ENCODE measurements at places on chromosomes 6 and 20. TPM values are rescaled to one million over a fixed set of nuclear protein-coding genes. Genes with fewer than 3 reads are reported as not detected.

COL12A1 gene
- total RNA-seq: 75.7 TPM

OR2H1 gene
- not detected for total RNA-seq

ZNF341 gene
- 2.1 TPM for total RNA-seq

ETV7 gene
- 1.4 TPM for total RNA-seq

- H3K4me1 ChIP-seq: no peaks in the 10 kb centered on the region
- no peak overlapping the region for H3K27ac ChIP-seq
- peaks cover 3% of the 10 kb centered on the region for H3K36me3 ChIP-seq
- H3K4me3 ChIP-seq: no peak overlapping the region
- DNase-seq: no peak
Observed at GRCh38 chr6:24777227-24777626, 2.5 kb downstream of the GMNN start.

DNA sequence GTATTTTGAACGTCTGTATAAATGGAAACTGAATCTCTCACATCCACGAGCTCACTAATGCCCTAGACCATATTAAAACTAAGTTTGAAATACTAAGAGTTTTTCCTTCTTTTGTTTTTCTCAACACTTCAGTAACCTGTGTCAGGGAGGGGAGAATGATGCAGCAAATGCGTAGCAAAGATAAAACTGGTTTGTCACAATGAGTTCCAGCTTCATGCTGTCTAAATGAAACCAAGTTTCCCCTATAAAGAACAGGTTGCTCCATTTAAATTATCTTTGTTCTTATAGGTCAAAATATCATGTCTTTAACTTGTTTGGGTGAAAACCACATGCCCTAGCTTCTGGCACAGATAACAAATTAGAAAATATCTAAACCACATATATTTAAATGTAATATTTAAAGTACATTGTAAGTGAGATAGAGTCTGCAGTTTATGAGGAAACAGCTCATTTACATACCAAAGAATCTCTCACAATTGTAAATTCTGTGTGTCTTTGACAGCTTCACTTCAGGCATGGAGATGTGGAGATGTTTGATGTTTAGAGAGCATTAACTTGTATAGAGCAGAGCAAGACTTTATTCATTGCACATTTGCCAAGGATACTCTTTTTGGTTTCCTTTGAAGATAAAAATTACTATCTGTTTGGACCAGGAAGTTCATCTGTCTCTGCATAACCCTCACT is 7.3 kb downstream of the TRDN start:
- H3K4me1 ChIP-seq: peaks cover 3% of the 10 kb centered on the region
- H3K36me3 ChIP-seq: no peaks in the 10 kb centered on the region
- no peak overlapping the region for H3K4me3 ChIP-seq
- H3K27ac ChIP-seq: peak overlapping the region; percentile 81
- no peak for DNase-seq

DNA sequence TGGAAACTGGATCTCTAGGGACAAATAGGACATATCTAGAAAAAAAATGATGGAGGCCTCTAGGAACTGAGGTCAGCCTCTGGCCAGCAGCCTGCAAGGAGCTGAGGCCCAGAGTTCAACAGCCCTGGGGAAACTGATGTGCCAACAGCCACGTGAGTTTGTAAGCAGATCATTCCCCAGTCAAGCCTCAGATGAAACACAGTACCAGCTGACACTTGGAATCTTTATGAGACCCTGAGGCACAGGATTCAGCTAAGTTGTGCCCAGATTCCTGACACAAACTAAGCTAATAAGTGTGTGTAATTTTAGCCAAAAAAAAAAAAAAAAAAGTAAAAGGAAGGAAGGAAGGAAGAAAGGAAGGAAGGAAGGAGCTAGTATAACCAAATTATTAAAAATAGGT is 1059.8 kb upstream of the MAP3K7 start:
- H3K4me3 ChIP-seq: no peak overlapping the region
- H3K27me3 ChIP-seq: no peaks in the 10 kb centered on the region
- no peak for DNase-seq
- H3K27ac ChIP-seq: no peak overlapping the region
- no peaks in the 10 kb centered on the region for H3K4me1 ChIP-seq
- no peaks in the 10 kb centered on the region for H3K36me3 ChIP-seq

DNA sequence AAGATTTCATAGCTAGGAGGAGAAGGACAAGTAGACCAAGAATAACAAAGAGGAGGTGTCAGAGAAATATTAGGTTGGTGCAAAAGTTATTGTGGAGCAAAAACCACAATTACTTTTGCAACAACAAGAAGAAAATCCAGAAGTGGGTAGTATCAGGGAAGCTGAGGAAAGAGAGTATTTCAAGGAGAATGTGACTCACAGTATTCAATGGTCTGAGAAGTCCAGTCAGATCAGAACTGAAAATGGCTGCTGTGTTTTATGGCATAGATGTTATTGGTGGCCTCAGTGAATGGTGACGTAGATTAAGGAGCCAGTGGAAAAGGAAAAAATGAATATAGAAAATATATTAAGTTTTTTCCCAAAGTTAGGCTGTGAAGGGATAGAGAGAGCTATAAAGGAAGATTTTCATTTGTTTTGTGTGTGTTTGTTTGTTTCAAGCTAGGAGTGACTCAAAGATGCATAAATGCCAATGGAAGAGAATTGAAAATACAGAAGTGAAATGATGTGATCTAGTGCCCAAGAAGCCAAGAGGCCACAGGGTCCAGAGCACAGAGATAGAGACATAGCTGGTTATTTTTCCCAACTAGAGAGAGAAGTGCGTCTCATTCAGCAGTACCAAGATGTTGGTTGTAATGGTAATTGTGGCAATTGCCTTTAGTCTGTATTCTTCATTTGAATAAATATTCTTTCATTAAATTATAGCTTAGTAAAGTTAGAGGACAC is 112.8 kb downstream of the ADTRP start:
- no peaks in the 10 kb centered on the region for H3K36me3 ChIP-seq
- H3K4me3 ChIP-seq: no peak overlapping the region
- DNase-seq: no peak
- no peaks in the 10 kb centered on the region for H3K4me1 ChIP-seq
- H3K27me3 ChIP-seq: no peaks in the 10 kb centered on the region

DNA sequence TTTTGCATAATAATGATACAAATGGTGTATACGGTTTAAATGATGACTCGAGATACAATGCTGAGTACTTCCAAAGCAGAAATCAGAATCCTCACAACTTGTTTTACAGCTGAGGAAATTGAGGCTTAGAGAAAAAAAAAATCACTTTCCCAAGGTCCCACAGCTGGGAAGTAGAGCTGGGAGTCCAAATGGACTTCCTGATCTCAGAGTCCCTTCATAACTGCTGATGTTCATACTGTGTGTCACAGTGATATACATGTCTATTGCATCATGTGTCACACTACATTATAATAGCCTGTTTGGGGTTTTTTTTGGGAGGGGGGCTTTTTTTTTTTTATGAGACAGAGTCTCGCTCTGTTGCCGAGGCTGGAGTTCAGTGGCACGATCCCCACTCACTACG is 8.5 kb downstream of the HM13 start:
- DNase-seq: no peak
- no peaks in the 10 kb centered on the region for H3K27me3 ChIP-seq
- H3K27ac ChIP-seq: no peak overlapping the region
- no peak overlapping the region for H3K4me3 ChIP-seq
- H3K36me3 ChIP-seq: peaks cover 10% of the 10 kb centered on the region

DNA sequence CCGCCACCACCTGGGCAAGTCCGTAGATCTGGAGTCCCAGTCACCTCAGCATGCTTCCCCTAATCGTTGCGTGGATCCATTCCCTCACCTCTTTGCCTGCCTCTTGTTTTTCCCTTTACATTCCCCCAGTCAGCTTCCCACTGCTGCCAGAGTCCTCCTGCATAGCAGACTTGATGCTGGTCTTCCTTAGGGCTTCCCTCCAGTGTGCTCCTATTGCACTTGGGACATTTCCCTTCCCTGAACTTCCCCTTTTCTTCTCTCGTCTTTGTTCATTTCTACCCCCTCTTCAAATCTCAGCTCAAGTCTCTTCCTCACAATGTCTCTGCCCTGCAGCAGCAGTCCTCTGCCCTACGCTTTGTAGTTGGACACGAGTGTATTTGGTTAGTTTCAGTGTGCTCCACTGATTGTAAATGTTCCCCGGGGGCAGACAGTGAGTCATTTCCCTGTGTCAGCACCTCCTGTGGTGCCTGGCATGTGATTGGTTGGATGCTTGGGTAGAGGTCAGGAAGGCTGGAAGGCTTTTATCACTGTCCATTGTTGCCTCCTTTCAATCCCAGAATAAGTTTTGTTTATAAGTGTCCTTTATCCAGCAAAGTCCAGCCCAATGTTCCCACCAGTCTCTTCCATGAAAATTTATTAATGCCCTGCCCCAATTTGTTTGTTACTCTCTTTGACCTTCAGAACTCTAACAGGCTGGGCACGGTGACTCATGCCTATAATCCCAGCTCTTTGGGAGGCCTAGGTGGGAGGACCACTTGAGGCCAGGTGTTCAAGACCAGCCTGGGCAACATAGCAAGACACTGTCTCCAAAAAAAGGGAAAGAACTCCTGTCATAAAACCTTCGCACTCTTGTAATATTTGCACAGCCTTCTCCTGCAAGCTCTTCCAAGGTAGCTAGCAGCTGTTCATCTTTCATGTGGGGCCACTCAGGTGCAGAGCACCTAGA is 38.3 kb downstream of the FAM120B start:
- H3K4me3 ChIP-seq: no peak overlapping the region
- H3K27ac ChIP-seq: peak overlapping the region; percentile 21
- no peaks in the 10 kb centered on the region for H3K27me3 ChIP-seq
- peaks cover 27% of the 10 kb centered on the region for H3K36me3 ChIP-seq

DNA sequence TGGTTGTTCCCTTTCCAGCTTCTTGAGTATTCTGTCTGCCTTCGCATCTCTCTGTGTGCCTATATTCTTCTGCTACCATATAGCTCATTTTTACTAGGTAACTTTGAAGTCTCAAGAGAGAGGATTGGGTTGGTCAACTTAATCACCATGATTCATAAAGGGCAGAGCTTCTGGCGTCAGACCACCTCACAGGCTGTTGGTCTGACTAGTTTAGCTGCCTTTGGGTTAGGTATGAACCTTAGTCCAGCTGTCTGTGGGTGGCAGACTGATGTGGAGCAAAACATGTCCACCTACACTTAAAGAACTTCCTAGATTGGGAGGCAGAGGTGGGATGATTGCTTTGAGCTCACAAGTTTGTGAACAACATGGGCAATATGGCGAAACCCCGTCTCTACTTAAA is 192.2 kb upstream of the SGK1 start:
- H3K36me3 ChIP-seq: no peaks in the 10 kb centered on the region
- no peaks in the 10 kb centered on the region for H3K27me3 ChIP-seq
- no peaks in the 10 kb centered on the region for H3K4me1 ChIP-seq
- no peak overlapping the region for H3K4me3 ChIP-seq

- no peak overlapping the region for H3K27ac ChIP-seq
- H3K36me3 ChIP-seq: no peaks in the 10 kb centered on the region
- H3K4me3 ChIP-seq: no peak overlapping the region
- DNase-seq: no peak
Observed at GRCh38 chr6:141641406-141641805, 491.3 kb upstream of the GJE1 start.

GRCh38 chr6:53896196-53896595 is 101.4 kb downstream of the LRRC1 start:
- H3K27ac ChIP-seq: no peak overlapping the region
- peak; percentile 12 for DNase-seq
- H3K27me3 ChIP-seq: no peaks in the 10 kb centered on the region
- H3K4me3 ChIP-seq: no peak overlapping the region

DNA sequence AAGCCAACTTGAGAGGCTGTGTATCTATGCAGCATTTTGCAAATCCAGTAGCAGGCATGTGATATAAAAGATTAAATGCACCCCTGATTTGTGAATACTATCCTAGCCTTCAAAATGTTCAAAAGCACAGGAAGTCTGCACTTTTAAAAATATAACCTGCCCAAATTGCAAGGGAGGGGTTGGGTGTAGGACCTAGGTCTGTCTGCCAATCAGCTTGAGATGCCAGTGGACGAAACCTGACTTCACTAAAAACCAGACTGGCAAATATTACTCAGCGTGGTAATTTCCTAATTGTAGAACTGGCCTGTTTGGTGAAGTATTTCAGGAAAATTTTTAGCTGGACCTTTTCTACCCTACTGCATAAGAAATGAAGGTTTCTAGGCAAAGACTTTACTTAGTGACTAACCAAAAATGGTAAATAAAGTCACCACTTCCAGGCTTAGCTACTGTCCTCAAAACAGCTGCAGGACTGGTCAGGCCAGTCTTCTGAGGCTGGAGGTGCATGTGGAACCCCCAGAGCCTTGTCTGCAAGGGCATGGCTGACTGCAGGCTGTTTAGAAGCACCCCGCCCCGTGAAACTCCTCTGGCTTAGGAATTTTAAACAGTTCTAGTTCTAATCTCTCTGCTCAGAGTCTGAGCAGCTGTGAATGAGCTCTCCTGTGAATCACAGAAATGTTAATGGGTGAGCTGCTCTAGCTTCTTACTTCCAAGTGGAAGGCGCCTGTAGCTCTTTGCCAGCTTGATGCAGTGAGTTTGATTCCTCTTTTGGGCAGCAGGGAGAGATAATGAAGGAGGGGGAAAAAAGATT is 104.4 kb upstream of the ESR1 start:
- no peak overlapping the region for H3K27ac ChIP-seq
- H3K4me1 ChIP-seq: peaks cover 12% of the 10 kb centered on the region
- H3K4me3 ChIP-seq: no peak overlapping the region
- DNase-seq: no peak
- no peaks in the 10 kb centered on the region for H3K27me3 ChIP-seq
- no peaks in the 10 kb centered on the region for H3K36me3 ChIP-seq

- no peak overlapping the region for H3K4me3 ChIP-seq
- DNase-seq: no peak
- no peaks in the 10 kb centered on the region for H3K27me3 ChIP-seq
- peaks cover 27% of the 10 kb centered on the region for H3K36me3 ChIP-seq
- no peak overlapping the region for H3K27ac ChIP-seq
Observed at GRCh38 chr20:5938456-5939029, 11.8 kb downstream of the TRMT6 start.

DNA sequence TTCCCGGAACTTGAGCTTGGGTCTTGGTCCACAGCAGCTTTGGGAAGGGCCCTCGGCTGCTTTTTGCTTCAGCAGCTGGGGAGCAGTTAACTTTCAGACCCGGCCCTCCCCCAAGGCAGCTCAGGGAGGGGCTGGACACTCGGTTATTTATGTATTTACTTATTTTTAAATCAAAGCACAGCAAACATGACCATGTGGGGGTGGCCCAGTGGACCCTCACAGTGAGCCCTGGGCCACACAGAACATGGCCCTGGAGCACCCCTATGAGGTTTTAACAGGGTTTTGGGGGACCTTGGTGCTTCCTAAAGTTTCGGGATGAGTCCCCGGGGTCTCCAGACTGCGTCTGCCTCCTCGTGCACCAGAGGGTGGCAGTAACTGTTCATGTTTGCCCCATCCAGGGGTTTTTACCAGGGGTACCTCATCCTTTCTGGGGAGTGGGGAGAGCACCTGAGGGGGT is 26.6 kb upstream of the NPBWR2 start:
- H3K4me3 ChIP-seq: no peak overlapping the region
- no peaks in the 10 kb centered on the region for H3K27me3 ChIP-seq
- no peaks in the 10 kb centered on the region for H3K36me3 ChIP-seq
- no peak overlapping the region for H3K27ac ChIP-seq
- DNase-seq: no peak
- H3K4me1 ChIP-seq: no peaks in the 10 kb centered on the region
